ENCODE measurements at places on chromosomes 7 and 10.

GRCh38 chr10:19049567-19049966, 966 bp downstream of the MALRD1 start:
- DNase-seq: no peak

DNA sequence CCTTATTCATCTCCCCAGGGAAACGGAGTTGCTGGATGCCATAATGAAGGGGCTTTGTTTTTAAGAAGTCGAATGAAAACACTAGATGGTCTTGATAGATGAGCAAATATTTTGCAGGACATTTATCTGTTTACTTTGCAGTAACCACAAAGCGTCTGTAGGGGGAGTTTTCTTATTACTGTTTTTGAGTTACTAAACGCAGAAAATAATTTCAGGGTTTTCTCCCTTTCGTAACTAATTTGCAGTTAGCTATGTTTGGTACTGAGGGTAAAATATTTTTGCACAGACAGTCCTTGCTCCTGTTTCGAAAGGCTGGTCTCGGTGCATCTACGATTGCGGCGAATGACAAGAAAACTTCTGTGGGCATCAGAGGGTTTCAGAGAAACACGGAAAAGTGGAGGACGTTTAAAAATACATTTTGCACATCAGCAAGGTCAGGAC, 505.6 kb upstream of the MKI67 start:
- no peak for DNase-seq

- DNase-seq: no peak
These were observed 122.3 kb downstream of the ACTR3B start for GRCh38 chr7:152881893-152882292.

GRCh38 chr7:30929686-30930085, 18.0 kb downstream of the AQP1 start:
- DNase-seq: no peak

- no peak for DNase-seq
These were observed 603.7 kb upstream of the ADARB2 start for GRCh38 chr10:2340831-2341647.

DNA sequence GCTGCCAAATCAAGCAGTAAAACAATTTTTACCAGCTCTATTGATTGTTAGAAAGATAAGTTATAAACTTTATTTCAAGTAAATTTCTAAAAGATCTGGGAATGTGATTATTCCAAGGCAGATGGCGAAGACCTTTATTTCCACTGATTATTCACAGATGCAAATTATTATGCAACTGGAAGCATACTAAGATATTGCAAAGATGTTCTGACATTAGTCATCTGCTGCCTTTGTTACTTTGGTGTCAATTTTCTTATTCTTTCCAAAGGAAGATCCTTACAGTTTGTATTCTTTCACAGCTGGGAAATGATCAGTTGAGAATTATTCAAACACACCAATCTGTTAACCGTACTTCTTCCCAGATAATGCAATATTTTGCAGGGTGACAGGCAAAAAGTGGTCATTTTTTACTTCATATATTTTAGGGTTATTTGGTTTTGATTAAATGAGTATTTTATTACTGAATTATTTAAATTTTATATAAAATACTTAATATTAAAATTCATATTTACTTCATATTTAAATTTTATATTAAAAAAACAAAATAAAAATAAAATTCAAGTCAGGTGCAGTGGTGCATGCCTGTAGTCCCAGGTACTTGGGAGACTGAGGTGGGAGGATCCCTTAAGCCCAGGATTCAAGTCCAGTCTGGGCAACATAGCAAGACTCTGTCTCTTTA, 171.3 kb downstream of the FZD1 start:
- no peak for DNase-seq

DNA sequence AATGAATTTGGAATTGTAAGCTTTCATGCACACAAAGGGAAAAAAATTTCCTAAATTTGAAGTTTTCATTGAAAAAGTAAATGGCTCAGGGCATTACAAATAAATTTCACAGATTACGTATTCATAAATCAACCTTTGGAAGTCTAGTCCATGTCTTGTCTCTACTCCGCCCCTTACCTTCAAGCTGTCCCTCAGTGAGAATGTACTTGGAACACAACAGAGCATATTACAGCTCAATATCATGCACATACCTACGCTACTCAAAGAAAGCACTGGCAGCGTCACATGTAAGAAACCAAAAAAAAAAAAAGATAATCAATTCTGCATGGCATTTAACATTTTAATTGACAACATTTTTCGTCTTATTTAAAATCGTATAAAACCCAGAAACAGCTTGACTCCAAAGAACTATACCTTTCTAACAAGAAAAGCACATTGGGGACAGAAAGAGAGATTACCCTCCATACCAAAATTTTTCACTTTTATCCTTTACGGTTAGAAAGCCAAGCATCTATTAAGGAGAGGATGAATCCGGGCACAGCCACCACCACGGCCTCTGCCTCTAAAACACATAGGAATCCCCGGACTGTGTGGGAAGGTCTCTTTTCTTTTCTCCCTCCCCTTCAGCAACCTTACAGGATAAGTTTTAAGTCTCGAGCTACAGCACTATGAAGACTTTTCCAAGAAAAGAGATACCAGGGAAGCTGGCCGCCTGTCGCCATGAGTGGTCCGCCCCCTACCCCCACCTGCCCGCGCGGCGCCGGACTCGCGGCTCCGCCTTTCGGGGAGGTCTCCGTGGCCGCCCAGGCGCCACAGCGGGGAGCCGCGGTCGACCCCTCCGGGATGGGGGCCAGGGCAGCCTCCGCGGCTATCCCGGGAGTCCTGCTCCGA, 1.1 kb downstream of the JMJD1C start:
- DNase-seq: no peak

DNA sequence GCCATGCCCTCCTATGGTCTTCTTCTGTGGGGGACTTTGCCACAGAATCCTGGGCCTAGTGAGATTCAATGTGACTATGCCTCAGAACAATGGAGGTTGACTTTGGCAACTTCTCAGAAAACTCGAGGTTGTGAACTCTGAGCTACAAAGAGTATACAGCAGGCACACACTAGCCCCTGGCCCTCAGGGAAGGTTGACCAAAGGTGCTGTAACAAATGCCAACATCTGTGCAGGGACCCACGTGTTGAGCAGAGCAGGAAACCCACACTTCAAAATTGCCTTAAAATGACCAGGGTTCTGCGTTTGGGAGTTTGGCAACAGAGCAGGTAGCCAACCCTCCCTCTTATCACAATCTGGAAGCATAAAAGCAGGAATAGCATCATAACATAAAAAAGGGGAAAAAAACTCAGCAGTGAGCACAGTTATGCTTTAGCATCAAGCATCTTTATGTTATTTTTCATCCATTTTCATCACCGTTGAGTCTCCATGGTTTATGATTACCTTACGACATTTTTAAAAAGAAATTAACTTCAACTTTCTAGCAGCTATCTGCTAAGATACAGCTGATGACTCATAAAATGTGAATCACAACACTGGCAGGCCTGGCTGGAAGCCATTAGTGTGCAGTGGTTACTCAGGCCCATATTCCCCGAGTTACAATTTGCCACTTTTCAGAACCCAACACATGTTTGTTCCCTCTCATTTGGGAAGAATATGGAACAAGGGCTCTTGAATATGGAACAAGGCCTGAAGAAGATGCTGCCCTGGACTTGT, 11.1 kb downstream of the PRLHR start:
- no peak for DNase-seq

GRCh38 chr7:77887567-77887966, 89.0 kb downstream of the PHTF2 start:
- DNase-seq: no peak

DNA sequence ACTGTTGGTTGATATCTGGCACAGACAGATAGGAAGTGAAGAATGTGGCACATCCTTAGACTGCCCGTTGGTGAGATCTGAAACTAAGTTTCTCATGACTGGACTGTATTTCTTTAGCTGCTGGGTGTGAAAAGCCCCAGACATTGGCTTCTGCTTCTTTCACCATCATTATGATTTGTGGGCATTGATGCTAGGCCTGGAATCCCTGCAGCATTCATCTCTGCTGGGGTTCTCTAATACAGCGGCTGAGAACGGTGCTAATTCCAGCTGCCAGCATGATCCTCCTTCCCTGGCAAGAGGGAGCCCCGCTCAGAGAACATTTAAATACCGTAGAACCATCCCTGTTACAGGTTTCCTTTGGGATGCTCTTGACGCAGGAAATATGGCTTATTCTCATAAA, 26.2 kb downstream of the RBM20 start:
- no peak for DNase-seq

DNA sequence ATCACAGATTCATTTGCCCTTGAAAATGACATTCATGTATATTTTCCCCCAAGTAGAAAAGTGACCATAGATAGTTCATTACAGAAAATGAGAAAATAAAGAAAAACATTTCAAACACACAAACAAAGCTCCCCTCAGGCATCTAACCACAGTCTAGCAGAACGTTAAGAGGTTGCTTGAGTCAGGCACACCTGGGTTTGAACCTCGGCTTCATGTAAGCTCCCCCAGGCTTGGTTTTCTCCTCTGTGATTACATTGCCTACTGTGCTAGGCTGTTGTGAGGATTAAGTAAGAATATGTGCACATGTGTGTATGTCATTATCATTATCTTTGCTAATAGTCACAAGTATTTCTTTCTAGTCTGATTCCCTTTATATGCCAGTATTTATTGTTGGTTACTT, 9.1 kb downstream of the DNTT start:
- no peak for DNase-seq

- DNase-seq: no peak
These were observed 35.5 kb downstream of the IKZF1 start for GRCh38 chr7:50339990-50340500.
